ENCODE measurements at places on chromosomes 12 and 14. TPM values are rescaled to one million over a fixed set of nuclear protein-coding genes. Genes with fewer than 3 reads are reported as not detected.
A peak's percentile ranks its signal among the peaks of the same experiment; 100 is the strongest.

The TTC9 gene
- 25.5 TPM for total RNA-seq

- no peak for DNase-seq
Observed at GRCh38 chr14:68372368-68372767, 420.5 kb downstream of the ZFP36L1 start.

The NOVA1 gene
- not detected for total RNA-seq

The KRT4 gene
- total RNA-seq = not detected

DNA sequence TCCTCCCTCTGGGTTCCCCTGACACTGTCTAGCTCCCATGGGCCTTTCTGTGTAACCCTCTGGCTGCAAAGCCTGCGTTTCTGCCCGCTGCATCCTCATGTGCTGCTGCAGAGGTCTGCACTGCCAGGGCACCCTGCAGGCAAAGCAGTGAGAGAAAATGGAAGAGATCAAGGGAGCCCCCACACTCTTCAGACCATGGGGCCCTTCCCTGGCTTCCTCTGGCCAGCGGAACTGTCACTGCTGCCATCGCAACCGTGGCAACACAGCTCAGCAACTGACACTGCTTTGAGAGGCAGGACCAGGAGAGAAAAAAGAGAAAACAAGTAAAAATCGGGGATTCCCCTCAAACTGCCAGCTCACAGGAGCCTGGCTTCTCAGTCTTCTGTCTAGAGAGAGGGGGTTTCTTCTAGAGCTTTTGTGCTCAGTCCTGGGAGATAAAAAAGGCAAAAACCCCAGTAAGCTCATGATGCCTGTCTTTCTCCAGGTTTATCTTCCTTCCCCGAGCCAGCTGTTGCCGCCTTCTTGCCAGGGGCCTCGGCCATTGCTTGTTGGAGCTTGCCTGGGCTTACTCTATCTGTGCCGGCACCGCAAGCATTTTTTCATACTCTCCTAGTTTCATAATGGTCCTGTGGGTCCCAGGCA is 38.9 kb downstream of the C14orf132 start:
- no peak for DNase-seq

GRCh38 chr14:64125270-64125669 is 168.9 kb downstream of the ESR2 start:
- DNase-seq = no peak

DNA sequence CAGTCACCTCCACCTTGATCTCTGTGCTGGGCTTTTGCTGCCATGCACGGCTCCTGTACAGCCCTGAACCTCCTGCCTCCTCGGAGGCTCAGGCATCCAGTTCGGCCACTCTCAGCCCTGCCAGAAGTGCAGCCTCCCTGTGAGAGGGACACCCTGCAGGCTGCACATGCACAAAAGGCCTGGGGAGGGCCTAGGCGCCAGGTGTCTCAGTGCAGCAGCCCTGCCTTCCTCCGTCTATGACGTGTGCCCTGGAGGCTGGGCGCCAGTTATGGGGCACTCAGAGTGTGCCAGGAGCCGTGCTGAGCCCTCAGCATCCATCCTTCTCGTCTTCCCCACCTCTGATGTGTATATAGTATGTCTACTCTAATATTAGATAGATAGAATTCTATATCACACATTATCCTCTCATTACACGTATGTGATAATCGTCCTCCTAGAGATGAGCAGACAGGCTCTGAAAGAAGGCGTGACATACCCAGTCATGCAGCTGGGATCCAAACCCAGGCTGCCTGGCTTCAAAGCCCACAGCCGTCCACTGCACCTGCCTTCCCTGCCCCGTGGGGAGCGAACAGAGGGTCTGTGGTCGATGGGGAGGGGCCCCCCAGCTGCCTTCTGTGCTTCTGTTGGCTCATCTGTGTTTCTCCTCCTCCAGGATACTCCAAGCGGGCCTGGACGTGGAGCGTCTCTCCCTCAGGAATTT is 101.1 kb downstream of the B4GALNT3 start:
- no peak for DNase-seq

DNA sequence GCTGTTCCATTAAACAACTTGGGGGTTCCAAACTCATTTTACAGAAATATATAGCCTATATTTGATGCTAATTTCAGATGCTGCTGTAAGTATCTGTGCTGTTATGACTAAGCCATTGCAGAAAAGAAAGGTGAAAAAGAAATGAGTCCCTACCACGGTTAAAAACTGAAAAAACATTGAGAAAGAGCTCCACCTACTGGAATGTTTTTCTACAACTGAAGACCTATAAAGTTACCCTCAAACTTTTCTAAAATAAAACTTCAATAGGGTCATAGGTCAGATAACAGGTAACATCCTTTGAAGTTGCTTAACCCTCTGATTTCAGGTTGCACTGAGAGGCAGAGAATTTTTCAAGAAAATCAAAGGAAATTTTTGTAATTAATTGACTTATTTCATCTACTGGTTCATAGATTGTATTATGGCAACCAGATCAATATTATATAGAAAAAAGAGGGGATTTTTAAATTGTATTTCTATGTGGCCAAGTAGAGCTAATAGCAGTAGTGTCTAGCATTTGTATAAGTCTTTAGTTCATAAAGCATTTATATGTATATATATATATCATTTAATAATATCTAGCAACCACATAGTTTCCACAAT is 279.9 kb downstream of the RPS29 start:
- no peak for DNase-seq

GRCh38 chr14:71011479-71011878 is 104.2 kb downstream of the PCNX1 start:
- DNase-seq = peak; percentile 23

GRCh38 chr12:663293-663871 is at the start of gene NINJ2:
NINJ2 (minus strand) TSS chr12:663445; CDS start chr12:663360, 85 bp downstream.
- no peak for DNase-seq

DNA sequence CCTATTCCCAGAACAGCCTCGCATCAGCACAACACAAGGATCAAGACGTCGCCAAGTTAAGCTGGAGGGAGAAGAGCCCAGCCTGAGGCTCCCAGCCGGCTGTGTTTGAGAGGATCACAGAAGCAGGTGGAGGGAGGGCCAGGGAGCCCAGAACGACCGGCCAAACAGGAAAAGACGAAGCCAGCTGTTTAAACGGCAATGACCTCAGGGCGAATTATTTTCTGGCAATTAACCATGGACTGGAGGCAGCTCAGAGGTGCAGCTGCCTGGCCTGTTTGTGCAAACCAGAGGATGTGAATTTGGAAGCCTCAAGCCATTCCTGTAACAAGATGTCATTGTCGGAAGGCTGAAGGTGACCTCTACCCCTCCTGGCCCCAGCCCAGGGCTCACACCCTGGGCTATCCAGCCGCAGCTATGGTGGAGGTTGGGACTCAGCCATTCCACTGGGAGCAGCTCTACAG is 175.8 kb upstream of the PRMT8 start:
- no peak for DNase-seq

GRCh38 chr12:38159092-38159551 is 157.5 kb upstream of the ALG10B start:
- no peak for DNase-seq

The MOK gene
- 1.3 TPM for total RNA-seq

GRCh38 chr14:24235804-24236688 is 3.3 kb downstream of the GMPR2 start:
- DNase-seq = no peak

The SERPINA10 gene
- not detected for total RNA-seq

DNA sequence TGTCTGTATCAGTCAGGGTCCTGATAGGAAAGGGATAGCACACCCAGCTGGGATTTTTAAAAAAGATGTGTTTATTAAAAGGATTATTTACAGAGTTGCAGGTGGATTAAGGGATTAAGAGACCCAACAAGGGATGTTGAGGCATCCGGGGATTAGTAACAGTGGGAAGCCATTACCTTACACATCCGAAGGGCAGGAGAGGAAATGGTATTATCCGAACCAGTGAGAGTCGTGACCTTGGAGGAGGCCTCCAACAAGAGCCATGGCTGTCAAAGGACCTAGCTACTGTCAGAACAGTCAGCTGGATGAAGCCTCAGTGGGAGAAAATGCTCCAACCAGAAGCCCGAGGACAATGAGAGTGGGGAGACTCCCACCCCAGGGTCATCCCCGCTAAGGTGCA is 146.3 kb upstream of the KRAS start:
- DNase-seq = no peak

The LMNTD1 gene
- total RNA-seq = not detected

DNA sequence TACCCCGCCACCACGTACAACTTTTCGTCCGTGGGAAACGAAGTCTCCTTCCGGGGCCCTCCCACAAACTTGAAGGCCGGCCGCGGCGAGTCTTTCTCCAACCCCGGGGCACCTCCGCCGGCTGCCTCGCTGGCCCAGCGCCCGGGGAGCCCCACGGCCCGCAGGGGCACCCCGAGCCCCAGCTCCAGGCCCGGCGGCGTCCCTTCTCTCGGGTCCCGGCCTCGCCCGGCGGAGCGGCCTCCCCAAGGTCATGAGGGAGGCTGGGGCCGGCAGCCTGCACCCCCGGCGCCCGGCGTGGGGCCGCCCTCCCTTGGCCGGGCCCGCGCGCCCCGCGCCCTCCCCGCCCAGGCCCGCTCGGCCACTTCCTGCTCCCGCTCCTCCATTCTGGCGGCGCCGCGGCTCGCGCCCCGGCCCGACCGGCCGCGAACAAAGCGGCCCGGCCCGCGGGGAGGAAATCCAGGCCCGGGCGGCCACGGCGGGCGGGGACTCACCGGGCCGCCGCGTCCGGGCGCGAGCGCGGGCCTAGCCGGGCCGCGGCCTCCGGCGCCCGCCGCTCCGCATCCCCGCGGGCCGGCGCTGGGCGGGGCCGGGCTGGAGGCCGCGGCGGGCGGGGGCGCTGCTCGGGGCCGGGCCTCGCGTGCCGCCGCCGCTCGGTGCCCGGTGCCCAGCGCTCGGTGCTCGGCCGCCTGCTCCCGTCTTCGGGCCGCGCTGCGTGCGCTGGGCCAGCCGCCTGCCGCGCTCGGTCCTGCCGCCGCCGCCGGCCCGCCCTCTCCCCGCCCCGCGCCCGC is at the start of gene AKT1:
TSS of gene AKT1 (minus strand) at position 756 of the 788 bp plus-strand sequence. CDS start 3,105 bp downstream, outside the sequence.
- DNase-seq = peak; percentile 29

DNA sequence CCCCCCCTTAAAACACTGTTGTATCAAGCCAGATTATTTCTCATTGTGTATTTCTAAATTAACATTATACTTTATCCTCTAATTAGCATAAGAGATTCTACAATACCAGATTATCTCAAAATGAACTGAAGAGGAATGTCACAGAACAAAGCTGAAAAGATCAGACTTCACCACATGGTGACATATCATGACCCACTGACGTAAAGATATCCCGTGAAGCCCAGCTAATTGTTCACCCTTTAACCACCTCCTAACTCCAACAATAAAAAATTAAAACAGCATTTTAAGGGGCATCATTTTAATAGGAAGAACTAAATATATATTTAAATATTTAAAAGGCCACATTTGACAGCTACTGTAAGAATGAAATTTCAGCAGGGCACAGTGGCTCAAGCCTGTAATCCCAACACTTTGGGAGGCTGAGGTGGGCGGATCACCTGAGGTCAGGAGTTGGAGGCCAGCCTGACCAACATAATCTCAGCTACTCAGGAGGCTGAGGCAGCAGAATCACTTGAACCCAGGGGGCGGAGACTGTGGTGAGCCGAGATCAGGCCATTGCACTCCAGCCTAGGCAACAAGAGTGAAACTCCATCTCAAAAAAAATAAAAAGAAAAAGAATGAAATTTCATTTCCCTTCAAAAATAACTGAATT is 29.0 kb downstream of the CDK17 start:
- DNase-seq = no peak

GRCh38 chr14:73058922-73059673 is 764 bp downstream of the RBM25 start:
- DNase-seq = no peak
